SJSA1 (cell line): ENCODE measurements at places on chromosomes 5 and 9.

DNA sequence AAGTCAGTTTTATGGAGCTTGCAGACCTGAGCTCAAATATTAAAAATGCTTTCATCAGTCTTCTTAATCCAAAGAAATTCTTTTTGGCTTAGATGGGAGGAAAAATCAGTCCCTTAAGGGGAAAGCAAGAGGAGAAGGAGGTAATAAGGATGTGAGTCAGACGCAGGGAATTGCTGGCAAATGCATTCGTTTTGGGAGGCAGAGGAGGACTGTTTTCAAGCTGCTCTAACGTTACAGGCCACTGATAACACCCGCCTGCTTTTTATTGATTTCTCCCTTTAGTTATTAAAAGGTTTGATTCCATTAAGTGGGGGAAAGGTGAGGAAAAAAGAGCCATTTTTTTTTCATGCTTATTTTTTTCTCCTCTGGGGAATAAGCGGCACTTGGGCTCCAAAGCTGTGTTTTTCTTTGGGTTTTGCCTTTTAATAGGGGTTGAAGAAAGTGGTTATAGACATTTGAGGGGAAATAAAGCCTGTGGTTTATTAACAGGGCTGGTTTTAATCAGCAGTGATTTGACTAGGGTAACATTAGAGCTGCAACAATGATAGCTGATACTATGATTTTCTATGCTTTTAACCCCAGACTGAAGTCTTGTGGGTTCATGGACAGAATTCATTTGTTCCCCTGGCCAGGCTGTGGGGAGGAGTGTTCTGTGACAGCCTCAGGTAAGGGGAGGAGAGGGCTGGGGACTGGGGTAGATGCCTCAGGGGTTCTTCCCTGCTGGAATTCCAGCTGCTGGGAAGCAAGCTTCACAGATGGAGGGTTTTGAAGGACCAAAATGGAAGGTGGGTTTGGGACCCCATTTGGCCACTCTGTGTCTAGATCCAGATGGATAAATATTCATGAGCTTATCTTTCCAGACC lies 225.2 kb downstream of the GAS1 start:
- DNase-seq: peak; percentile 56

- peak; percentile 47 for DNase-seq
Measured at GRCh38 chr9:36091026-36091953, 45.2 kb upstream of the GLIPR2 start.

DNA sequence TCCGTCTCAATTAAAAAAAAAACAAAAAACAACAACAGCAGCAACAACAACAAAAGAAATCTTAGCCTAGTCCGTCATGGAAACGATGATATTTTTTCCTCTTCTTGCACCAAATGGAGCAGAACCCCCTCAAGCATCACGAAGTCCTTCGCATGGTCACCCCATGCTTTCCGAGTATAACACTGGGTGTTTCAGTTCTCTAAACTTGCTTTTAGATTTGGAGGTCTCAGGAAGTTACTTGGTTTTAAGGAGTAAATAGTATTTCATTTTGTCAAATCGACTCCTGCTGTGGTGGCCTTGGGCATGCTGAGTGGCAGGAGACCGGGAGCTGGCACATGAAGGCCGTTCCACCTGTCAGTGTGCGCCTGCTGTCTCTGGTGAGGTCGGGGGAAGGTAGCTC lies 118.5 kb upstream of the CACNA1B start:
- DNase-seq: no peak

GRCh38 chr5:126967808-126968466 lies 62.4 kb downstream of the MARCHF3 start:
- no peak for DNase-seq

DNA sequence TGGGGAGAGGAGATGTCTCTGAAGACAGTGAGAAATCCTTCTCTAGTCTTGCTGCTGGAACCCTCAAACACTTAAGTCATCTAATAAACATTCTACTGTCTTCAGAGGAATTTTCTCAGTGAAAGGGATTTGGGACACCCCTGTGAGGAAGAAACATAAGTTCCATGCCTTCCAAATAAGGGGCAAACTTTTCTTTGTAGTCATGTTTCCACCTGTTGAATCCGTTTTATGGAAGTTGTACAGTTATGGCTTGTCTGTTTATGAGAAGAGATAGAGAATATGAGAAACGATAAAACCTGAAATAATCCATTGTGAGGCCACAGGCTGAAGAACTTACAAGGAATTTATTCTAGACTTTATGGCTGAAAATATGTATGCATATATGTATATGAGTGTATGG lies 49.6 kb downstream of the DOCK8 start:
- no peak for DNase-seq

DNA sequence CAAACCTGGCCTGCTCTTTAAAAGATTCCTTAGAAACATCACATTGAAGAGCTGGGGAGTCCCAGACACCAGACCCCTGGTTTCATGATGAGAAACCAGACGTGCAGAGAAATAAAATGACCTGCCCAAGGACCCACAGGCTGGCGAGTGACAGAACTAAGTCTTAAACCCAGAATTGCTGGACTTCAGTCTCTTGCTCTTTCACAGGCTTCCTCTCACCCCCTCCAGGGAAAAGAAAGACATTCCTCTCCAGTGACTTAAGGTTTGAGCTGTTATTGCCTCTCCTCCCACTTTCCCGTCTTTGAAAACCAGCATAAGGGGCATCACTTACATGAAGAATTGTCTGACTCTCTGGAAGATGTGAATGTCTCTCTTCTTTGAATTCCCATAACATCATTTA lies 535.2 kb downstream of the IRX1 start:
- DNase-seq: no peak

- DNase-seq: no peak
Measured at GRCh38 chr9:22169727-22170503, 160.8 kb upstream of the CDKN2B start.

GRCh38 chr5:1874771-1875220 lies 7.9 kb downstream of the IRX4 start:
- no peak for DNase-seq

- peak; percentile 11 for DNase-seq
Measured at GRCh38 chr9:126861707-126862103, 1.3 kb downstream of the ZBTB34 start.

GRCh38 chr9:132584601-132585560 lies 2.5 kb downstream of the BARHL1 start:
- DNase-seq: no peak

GRCh38 chr5:65801352-65801783 lies 79.4 kb downstream of the NLN start:
- DNase-seq: peak; percentile 89

GRCh38 chr5:95713960-95714710 lies 17.0 kb upstream of the RHOBTB3 start:
- no peak for DNase-seq
